NCI-H2081 (cell line): ENCODE measurements at places on chromosomes 6 and 20.

DNA sequence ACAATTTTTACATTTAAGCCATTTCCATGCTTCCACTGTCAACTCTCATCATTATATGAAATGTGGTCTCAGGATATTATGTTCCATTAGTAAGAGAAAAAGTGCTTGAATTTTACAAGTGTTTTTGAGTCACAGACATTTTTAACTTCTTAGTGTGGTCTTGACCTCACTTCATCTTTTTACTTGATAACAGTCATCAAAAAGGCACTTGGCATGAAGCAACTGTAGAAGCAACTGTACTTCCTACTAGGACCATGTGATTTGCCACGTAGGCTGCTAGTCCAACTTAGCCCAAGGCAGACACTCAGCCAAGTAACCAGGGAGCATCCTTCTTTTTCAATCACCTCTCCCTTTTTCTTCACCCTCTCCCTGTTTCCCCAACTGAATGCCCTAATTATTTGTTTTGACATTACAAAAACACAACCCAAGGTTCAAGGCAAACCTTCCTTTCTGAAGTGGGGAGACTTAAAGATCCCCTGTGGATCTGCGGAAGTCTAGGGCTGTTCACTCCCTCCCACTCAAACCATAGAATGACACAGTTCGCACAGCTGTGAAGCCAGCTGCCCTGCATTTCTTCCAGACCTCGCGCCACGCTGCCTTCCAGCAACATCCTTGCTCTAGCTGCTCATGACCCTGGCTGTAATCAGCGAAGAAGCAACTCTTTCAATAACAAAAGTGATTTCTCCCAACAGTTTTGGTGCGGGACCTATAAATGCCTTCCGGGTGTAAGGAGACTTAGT lies 45.0 kb downstream of the PHACTR1 start:
- DNase-seq = no peak

DNA sequence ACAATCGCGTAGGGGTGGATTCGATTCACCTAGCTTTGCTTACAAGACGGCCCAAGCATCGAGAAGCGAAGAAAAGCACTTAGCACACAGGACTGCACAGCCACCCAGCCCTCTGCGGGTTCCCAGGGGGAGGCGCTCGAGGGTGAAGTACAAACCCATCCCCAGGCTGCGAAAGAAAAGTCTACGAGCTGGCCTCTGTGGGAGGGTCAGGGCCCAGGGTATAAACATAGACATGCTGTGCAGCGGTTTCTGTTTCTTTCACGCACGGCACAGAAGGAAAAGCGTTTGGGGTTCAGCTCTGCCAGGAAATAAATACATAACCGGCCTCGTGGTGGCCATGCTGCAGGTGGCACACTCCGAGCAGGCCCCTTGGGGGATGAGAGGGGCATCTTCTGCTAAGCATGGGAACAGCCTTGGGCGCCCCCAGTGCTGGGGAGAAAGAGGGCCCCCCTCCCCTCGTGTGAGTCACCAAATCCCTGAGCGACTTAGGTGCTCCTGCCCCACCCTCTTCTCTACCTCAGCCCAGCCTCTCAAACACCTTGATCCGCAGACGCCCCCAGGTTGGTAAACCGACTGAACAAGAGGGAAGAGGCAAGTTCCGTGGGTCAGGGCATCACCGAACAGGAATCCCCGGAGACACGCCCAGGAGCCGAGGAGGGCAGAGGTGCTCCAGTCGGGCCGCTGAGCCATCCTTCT lies 91.6 kb upstream of the RIPOR2 start:
- DNase-seq = no peak

DNA sequence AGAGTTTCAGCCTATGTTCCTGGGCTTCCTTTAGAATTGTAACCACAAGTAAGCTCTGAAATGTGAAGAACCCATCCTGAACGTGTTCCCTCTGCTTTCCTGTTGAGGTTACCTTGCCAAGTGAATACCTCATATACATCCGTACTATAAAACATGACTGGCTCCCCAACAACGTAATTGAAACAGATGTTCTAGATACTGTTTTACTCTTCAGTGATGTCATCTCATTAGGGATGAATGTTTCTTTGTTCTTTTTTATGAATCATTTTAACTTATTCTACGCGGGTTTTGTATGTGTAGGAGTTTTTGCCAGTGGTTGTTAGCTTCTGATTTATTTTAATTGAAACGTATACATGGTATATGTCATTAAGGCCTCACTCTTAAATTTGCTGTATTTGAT lies 166.8 kb downstream of the SAMD5 start:
- DNase-seq = no peak

- no peak for DNase-seq
Observed at GRCh38 chr6:145279993-145280392, 455.3 kb downstream of the EPM2A start.

GRCh38 chr20:40813029-40813431 lies 124.0 kb upstream of the MAFB start:
- no peak for DNase-seq

- peak; percentile 94 for DNase-seq
Observed at GRCh38 chr6:3231247-3232016, 4.0 kb upstream of the TUBB2B start.

DNA sequence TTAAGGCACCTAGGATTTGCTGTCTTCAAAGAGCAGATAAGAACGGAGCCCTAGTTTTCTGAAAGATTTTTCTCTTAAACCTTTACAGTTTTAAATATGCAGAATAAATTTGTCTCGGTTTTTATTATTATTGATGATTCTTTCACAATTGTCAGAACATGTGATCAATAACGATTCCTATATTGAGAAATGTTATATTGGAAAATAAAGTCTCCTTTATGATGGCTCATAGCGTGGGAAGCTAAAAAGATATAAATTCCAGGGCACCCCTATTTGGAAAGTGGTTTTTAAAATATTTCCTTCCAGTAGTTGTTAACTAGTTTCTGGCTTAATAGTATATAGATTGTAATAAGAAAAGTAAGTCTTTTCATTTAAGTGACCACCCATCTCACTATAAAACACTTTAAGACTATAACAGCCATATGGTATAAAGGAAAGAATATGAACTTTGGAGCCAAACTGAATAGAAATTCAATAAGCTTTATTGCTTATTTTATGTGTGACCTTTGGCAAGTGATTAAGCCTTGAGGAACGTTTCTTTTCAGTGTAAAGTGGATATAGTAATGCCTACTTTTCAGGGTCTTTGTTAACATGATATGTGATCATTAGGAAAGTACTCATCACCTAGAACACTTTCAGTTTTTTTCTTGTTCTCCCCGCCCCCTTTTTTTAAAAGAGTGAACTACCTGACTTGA lies 369.6 kb downstream of the LAMA2 start:
- no peak for DNase-seq

GRCh38 chr20:44033344-44033743 lies 118.7 kb downstream of the TOX2 start:
- DNase-seq = no peak
